ENCODE measurements at places on chromosomes 12 and 14.
A peak's percentile ranks its signal among the peaks of the same experiment; 100 is the strongest.

- no peak for DNase-seq
Observed at GRCh38 chr12:121981456-121981855, 40.2 kb upstream of the BCL7A start.

DNA sequence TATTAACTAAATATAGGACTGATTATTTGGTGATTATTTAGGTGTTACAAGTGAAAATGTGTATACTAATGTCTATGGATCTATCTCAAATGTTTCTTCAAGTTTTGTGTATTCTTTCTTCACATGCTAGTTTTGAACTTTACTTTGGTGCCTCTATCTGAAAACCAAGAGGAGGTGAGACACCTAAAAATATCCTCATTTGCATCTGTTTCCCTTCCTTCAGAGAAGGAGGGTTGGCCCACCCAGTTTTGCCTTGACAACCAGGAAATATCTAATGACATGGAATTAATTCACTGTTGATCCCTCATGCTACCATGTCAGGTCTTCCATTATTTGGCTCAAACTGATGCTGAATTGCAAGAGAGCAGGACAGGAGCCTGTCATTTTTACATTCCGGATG lies 500.4 kb downstream of the NELL2 start:
- DNase-seq = no peak

GRCh38 chr12:115885040-115885690 lies 392.3 kb downstream of the MED13L start:
- no peak for DNase-seq

- peak; percentile 87 for DNase-seq
Observed at GRCh38 chr14:88554457-88555286, at the start of gene PTPN21. PTPN21 (minus strand) TSS chr14:88555007; CDS start chr14:88550417, 4,590 bp downstream.

DNA sequence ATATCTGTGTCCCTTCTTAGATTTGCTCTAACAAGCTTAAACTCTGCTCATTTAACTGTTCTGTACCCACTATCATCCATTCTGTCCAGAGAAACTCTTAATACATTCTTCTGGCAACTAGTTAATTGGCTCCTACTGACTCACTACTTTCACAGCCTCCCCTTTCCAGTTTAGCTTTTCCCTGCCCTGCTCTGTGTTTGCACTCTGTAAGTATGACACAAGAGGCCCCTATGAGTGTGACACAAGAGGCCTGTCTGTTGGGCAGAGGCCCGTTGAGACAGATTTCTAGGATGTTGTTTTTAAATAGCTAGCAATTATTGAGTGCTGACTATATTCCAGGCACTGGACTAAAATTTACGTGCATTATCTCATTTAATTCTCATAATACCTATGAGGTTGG lies 246.0 kb upstream of the DAAM1 start:
- DNase-seq = no peak

DNA sequence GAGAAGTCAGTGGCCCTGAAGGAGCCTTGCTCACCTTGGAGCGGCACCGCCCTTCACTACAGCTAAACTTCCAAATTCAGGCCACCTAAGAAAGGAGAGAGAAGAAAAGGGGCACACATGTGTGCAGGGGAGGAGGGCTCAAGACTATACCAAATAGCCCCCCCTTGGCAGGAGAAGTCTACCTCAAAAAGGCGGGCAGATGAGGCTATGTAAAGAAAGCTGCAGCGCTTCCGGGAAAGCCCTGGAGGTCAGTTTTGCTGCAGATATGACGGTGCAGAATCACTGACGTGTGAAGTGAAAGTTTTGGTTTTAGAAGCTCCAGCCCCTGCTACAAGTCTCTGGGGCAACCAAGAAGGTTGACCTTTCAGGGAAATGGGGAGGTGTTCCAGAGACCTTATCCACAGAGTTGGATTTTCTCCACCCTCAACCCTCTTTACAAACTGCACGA lies 48.2 kb upstream of the PNMA1 start:
- no peak for DNase-seq

GRCh38 chr12:13154831-13155230 lies 41.7 kb upstream of the EMP1 start:
- DNase-seq = no peak

DNA sequence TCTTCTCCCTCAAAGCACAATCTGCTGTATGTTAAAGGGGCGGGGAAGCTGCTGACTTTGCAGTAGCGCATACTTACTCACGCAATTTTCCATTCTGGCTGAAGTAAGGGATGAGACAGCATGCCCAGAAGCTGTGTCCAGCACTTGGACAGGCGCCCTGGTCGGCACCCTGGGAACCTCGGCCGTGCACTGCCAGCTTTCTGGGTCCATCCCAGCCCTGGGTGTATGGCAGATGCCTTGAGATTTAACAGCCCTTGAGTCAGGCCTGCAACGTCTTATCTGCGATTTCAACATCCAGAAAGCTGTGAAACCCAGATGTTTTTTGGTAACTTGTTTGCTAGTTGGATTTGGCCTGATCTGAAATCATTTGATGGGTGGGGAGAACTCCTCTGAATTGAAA lies 16.1 kb downstream of the EML1 start:
- DNase-seq = peak; percentile 47

GRCh38 chr14:101988377-101988776 lies 24.0 kb downstream of the DYNC1H1 start:
- no peak for DNase-seq

- no peak for DNase-seq
Observed at GRCh38 chr12:484096-484495, 24.4 kb downstream of the B4GALNT3 start.

DNA sequence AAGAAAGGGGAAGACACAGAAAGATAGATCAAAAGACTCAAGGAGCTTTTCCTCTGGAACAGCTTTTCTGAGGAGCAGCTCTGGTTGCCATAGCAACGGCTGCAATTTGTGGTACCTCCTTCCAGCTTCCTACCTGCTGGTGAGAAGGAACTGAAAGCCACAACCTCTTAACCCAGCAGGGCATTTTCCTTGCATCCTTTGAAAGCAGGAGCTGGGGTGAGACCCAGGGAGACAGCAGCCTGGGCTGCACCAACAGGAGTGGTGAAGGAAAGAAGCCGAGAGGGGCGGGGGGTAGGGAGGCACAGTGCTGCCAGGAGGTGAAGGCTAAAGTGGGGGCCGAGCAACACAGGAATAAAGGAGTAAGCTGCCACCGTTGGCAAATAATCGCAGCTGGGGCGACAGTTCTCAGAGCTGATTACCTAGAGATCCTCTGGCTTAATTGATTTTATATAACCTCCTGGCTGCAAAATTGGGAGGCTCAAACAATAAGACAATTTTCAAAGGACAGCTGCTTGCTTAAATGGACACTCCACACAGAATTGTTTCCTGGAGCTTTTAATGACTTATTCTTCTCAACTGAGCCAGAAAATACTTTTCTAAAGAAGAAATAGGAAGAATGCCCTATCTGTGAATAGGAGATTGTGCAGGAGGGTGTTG lies 129.4 kb downstream of the RPAP3 start:
- no peak for DNase-seq

- DNase-seq = no peak
Observed at GRCh38 chr12:76698316-76698715, 65.6 kb upstream of the ZDHHC17 start.
